ENCODE measurements at places on chromosomes 2 and 18.

DNA sequence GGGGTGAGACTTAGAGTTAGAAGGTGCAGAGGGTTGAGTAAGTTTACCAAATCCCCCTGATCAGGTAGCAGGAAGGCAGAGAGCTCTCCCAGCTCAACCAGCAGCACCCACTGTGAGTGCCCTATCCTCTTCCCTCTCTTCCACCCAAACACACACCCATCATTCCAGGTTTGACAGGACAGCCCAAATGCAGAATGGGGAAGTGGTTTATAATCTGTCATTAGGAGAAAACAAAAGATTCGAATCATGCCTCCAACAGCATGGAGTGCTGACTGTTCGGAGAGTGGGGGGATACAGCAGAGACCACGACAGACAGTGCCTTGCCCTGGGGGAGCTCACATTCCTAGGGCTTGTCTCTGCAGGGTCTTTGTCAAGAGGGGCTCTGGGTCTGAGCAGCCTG is 11.7 kb downstream of the CXCR2 start:
- no peak for DNase-seq

- DNase-seq = no peak
These were observed 72.8 kb downstream of the TNS1 start for GRCh38 chr2:217929757-217930707.

- no peak for DNase-seq
These were observed 648 bp downstream of the ARID5A start for GRCh38 chr2:96537066-96537733.

- no peak for DNase-seq
These were observed 109.4 kb upstream of the TMEM200C start for GRCh38 chr18:6004683-6005082.

DNA sequence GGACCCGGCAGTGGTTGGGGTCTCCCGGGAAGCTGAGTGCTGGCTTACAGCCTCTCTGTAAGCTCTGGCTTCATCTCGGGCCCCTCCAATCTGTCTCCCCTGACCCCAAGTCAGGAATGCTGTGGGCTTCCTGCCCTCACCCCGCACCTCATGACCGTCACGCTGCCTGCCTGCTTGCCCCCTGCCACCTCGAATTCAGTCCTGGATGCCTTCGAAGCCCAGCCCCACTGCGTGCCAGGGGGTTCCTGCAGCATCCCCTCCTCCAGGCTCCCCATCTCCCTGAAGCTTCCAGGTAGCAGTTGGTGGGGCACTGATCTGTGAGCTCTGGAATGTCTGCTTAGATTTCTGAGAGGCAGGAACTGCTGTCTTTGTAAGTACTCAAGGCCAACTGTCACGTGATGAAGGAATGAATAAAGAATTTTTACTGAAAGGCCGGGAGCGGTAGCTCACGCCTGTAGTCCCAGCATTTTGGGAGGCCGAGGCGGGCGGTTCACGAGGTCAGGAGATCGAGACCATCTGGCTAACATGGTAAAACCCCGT is 6.5 kb downstream of the CLHC1 start:
- no peak for DNase-seq

GRCh38 chr18:32042337-32042736 is 23.7 kb downstream of the RNF125 start:
- DNase-seq = no peak

GRCh38 chr2:227713291-227713690 is 4.5 kb downstream of the SLC19A3 start:
- DNase-seq = no peak

DNA sequence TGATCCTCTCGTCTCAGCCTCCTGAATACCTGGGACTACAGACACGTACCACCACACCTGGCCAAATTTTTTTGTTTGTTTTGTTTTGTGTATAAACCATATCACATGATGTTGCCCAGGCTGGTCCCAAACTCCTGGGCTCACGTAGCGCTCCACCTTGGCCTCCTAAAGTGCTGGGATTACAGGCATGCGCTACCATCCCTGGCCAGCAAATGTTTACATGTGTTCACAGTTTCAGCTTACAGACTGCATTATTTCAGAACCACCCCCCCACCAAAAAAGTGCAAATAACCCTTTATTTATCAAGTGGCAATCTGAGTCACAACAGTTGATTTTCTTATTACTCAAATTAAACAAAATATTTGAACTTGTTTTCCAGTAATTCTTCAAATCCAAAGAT is 54.3 kb downstream of the ABCA12 start:
- no peak for DNase-seq

GRCh38 chr2:238986491-238987351 is 138.8 kb downstream of the TWIST2 start:
- DNase-seq = no peak

GRCh38 chr18:48541026-48541746 is 2.4 kb downstream of the CTIF start:
- DNase-seq = peak; percentile 39

DNA sequence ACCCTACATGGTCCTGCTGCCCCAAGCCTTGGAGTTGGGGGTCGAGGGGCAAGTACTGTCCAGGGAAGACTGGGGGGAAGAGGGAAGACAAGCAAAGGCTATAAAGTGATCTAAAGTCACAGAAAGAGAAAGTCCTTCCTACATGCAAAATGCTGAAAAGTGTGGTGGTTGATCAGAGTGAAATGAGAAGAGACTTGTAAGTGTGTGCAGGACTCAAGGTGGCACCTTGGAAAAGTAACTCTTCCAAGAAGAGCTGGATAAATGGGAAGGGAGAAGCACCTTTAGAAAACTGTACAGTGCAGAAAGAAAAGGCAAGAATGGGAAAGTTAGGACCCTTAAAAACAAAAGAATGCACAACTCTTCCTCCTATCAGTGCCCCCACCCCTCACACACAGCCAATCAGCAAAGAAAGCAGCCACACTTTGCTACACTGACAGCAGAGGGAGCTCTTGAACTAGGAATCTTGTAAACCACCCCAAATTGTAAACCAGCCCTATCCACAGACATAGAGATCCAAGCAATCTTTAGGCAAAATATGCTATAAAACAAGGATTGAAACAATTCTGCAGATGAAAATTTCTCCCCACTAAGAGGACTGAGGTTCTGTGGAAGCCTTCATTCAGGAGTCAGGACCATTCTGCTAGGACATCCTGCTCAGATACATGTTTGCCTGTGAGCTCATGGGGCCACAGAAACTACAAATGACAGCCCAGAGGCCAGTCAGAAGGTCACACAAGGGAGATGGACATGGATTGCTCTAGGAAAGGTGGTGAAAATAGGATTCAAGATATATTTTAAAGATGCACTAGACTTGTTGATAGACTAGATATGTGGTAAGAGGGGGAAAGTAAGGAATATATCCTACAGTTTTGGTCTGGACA is 146.4 kb downstream of the FTCDNL1 start:
- no peak for DNase-seq

GRCh38 chr2:140808820-140809219 is 1322.0 kb downstream of the LRP1B start:
- no peak for DNase-seq

DNA sequence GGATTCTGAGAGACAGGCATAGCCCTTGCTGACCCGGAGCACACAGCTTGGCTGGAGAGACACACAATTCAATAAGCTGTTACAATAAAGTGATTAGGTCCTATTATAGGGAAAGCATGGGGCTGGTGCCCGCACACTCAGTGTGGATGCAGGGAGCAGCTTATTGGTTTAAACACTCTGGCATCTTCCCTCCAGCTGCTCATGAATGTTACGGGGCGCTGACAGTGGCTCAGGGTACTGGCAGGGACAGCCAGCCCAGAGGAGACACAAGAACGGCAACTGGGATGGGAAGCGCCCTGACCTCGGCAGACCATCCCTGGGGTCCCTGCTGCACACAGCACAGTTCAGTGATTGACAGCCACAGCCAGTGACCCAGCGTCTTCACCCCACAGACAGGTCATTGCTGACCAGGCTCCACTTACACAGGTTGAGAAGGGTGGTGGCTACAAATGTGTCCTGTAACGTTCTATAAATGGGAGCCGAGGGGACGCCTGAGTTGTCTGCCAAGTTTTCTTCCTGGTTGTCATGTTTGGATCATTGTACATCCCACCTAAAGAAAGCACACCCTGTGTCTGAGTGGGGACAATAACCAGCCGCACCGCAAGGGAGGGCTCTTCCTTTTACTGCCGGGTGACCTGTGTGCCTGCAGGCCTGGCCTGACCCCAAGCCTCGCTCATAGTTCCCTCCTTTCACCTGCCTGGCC is 60.3 kb downstream of the SH3BP4 start:
- DNase-seq = no peak

DNA sequence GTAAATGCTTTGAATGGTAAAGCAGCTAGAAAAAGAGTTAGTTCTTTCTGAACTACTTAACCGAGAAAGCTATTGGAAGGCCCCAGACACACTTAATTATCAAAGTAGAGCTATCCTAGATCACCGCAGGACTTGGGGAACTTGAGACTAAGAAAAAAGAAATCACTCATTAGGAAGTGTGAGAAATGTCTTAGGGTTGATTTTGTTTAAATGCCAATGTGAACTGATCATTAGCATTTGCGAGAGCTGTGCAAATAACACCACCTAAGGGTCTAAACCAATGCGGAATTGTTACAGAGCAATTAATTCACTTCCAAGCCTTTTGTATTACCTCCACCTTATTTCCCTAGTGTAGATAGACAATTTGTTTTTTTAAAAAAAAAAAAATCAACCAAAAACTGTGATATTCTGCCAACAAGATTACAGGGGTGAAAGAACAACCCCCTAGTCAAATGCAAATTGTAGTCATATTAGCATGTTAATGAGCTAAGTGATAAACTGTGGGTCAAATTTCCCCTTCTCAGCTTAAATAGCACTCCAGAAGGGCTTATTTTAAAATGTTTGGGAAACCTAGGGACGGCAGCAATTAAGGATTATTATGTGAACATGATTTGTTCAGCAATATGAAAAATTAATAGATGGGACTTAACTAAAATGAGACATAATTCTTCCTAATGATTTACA is 246.2 kb upstream of the STON1 start:
- DNase-seq = no peak

GRCh38 chr2:203704430-203704829 is 2.0 kb upstream of the CD28 start:
- no peak for DNase-seq

DNA sequence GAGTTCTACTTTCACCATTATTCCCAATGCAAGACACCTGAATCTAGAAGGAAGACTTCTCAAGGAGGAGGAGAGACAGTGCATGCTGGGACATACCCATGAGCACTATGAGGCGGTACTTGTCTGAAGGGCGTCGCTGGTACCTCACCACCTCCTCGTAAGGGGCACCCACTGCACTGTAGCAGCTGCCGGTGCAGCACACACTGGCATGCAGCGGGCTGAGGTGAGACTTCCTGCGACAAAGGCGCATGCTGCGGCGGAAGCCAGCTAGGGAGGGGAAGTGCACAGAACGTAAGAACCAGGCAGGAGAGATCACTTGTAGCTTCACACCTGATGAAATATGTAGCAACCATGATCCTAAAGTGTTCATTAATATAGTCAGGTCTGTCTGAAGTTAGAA is 12.8 kb upstream of the TMEM237 start:
- no peak for DNase-seq

GRCh38 chr2:28950941-28951630 is 30.0 kb upstream of the TOGARAM2 start:
- DNase-seq = no peak

DNA sequence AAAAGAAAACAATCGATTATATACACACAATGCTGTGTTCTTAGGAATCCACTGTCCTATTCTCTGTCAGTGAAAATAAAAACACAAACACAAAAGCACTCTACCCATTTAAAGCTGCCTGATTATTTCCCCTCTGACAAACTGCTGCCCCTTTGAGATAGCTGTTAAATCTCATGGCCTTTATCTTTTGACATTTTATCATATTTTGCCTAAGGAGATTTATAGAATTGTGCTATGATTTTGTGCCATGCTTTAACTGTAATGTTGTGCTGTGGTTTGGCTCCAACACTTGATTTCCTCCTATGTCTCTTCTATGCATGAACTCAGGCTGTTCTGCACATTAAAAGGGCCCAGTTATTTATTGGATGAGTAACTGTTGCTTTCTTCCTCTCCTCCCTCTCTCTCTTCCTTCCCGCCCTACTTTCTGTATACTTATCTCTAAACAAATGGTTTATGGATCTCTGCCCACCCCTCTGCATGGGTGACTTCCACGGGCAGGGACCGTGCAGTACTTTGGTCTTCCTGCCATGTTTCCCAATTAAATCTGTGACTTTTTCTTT is 1096.6 kb downstream of the TSN start:
- DNase-seq = no peak

DNA sequence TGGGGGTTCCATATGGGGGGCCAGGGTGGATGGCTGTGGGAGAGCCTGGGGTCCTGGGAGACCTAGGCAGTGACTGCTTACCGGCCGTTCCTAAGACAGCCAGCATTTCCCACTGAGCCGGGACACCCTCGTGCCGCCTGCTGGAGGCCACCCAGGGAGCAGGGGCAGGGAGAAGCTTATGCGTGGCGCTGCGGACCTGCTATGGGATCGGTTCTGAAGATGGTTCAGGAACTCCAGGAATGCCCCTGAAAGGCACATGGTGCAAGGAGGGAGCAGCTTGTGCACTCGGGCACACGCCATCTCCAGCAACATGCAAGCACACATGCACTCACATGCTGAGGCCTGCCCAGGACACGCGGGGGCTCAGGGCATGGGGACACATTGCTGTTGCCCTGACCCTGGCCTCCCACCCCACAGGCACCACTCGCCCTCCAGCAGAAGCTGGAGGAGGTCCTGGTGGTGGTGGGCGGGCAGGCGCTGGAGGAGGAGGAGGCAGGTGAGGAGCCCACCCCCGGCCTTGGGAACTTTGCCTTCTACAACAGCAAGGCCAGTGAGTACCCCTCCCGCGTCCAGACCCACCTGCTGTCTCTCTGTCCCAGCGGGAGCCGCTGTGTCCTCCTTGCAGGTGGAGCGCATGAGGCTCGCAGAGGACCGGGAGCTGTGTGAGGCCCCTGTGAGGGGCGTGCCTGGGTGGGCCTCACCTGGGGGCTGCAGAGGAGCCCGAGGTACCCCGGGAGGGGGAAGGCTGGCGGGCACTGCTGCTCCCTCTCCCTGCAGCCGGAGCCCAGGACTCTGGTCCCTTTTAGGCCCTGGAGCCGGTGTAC is 4.1 kb downstream of the KLHL30 start:
- no peak for DNase-seq

DNA sequence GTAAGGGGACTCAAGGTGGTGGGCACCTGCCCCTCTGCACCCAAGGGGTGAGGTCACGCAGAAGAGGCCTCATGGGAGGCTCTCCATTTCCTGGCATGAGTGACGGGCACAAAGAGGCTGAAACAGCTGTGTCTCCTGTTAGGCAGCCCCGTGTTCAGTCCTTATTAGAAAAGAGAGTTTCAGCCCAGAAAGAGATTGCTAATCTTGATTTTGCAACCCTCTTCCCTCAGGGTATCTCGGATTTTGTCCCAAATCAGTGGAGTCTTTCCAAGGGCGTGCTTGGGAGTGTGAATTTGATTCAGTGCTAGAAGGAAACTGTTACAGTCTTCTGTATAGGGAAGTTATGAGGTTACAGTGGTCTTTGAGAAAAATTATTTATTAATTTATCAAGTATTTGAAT is 10.4 kb downstream of the TNFRSF11A start:
- no peak for DNase-seq

- no peak for DNase-seq
These were observed 34.2 kb downstream of the FAM178B start for GRCh38 chr2:96952016-96952750.

- no peak for DNase-seq
These were observed 89.8 kb upstream of the CHST9 start for GRCh38 chr18:27274901-27275300.

GRCh38 chr2:8352296-8352695 is 329.6 kb upstream of the ID2 start:
- no peak for DNase-seq

- DNase-seq = no peak
These were observed 7.7 kb downstream of the SLC1A4 start for GRCh38 chr2:64996871-64997307.
